ENCODE measurements at places on chromosomes 5 and 9. TPM values are rescaled to one million over a fixed set of nuclear protein-coding genes. Genes with fewer than 3 reads are reported as not detected.

- no peak for DNase-seq
- H3K36me3 ChIP-seq = peaks cover 79% of the 10 kb centered on the region
- H3K4me3 ChIP-seq = no peak overlapping the region
- no peak overlapping the region for H3K27ac ChIP-seq
- H3K4me1 ChIP-seq = no peaks in the 10 kb centered on the region
These were observed 102.7 kb downstream of the OSMR start for GRCh38 chr5:38948501-38948900.

GRCh38 chr5:77636641-77637169 is 1.8 kb downstream of the OTP start:
- H3K4me3 ChIP-seq = no peak overlapping the region
- no peaks in the 10 kb centered on the region for H3K36me3 ChIP-seq
- peaks cover 90% of the 10 kb centered on the region for H3K27me3 ChIP-seq
- H3K27ac ChIP-seq = no peak overlapping the region
- peak; percentile 36 for DNase-seq

GRCh38 chr9:128341435-128341849 is 1.1 kb downstream of the SLC27A4 start:
- H3K4me3 ChIP-seq = peak overlapping the region; percentile 69
- H3K36me3 ChIP-seq = peaks cover 18% of the 10 kb centered on the region
- H3K27me3 ChIP-seq = no peaks in the 10 kb centered on the region
- DNase-seq = peak; percentile 74
- peak overlapping the region; percentile 28 for H3K27ac ChIP-seq

DNA sequence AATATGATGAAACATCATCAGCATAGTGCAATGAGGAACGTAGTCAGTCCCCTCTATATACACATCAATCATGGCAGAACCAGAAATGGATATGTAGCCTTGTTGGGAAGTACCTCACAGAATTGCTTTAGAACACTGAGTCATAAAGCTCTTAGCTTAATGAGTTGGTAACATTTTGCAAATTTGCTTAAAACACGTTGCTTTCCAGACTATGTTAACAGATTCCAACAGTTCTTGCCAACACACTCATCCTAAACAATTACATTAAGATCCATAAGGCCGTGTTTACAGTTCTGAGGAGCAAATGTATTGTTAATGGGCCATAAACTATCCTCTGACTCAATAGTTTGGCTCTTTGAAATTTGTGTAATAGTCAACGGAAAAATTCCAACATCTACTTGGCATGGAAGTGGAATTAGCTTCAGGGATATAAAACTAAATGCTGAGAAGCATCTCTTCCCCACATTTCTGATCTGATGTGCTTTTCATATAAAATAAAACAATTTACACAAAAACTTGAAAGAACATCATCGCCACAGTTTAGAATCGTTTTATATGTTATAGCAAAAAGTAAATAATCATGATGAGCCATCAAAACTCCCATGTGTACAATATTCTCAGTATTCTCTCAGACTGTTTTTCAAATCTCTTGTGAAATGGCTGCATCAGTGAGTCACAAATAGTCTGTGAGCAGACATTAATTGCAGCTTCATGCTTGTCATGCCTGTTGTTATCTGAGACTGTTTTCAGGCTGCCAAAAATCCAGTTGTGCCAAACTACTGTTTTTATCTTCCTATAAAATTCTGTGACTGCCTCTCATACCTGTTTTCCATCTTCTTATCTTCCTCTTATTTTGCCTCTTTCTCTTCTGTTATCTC is 291.9 kb downstream of the COX7C start:
- no peaks in the 10 kb centered on the region for H3K4me1 ChIP-seq
- no peak overlapping the region for H3K27ac ChIP-seq
- no peak for DNase-seq
- H3K36me3 ChIP-seq = no peaks in the 10 kb centered on the region
- H3K4me3 ChIP-seq = no peak overlapping the region

GRCh38 chr9:133572821-133573361 is 36.3 kb downstream of the FAM163B start:
- H3K36me3 ChIP-seq = no peaks in the 10 kb centered on the region
- peaks cover 5% of the 10 kb centered on the region for H3K4me1 ChIP-seq
- H3K4me3 ChIP-seq = no peak overlapping the region
- H3K27ac ChIP-seq = no peak overlapping the region

- H3K4me3 ChIP-seq = no peak overlapping the region
- no peak overlapping the region for H3K27ac ChIP-seq
- H3K4me1 ChIP-seq = no peaks in the 10 kb centered on the region
These were observed 173.3 kb upstream of the GAS1 start for GRCh38 chr9:87120610-87121009.

GRCh38 chr9:134469041-134469875 is 143.0 kb downstream of the RXRA start:
- H3K27me3 ChIP-seq = no peaks in the 10 kb centered on the region
- no peak for DNase-seq
- no peak overlapping the region for H3K27ac ChIP-seq
- H3K4me3 ChIP-seq = no peak overlapping the region
- no peaks in the 10 kb centered on the region for H3K36me3 ChIP-seq

DNA sequence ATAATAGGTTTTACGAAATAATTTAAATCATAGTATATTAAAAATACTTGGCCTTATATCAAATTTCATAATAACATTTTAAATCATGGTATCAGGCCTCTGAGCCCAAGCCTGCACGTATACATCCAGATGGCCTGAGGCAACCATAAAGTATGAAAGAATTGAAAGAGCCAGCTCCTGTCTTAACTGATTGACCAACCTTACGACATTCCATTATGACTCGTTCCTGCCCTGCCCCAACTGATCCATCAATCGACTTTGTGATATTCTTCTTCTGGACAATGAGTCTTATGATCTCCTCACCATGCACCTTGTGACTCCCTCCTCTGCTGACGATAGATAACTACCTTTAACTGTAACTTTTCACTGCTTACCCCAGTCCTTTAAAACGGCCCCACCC is 545.0 kb downstream of the MTRR start:
- no peaks in the 10 kb centered on the region for H3K36me3 ChIP-seq

GRCh38 chr5:67200809-67201562 is 4.4 kb upstream of the CD180 start:
- peaks cover 93% of the 10 kb centered on the region for H3K4me1 ChIP-seq
- H3K27ac ChIP-seq = peak overlapping the region; percentile 25
- DNase-seq = peak; percentile 46
- no peaks in the 10 kb centered on the region for H3K27me3 ChIP-seq
- H3K36me3 ChIP-seq = no peaks in the 10 kb centered on the region

DNA sequence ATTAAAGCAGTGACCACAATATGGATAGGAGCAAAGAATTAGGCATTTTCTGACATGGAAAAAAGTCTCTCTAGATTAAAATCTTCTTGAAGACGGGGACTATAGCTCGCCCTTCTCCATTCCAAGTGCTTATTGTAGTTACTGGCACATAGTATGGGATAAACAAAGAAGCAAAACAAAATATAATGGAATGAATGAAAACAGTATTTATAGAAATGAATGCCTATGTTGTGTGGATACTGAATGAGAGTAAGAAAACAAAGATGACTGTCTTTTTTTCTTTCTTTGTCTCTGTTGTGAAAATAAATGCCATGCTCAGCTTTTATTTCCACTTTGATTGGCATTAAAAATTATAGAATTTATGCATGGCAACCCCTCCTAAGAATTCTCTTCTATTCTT is 1414.3 kb upstream of the ACO1 start:
- no peaks in the 10 kb centered on the region for H3K4me1 ChIP-seq
- H3K27ac ChIP-seq = no peak overlapping the region
- H3K27me3 ChIP-seq = no peaks in the 10 kb centered on the region
- no peak overlapping the region for H3K4me3 ChIP-seq
- H3K36me3 ChIP-seq = no peaks in the 10 kb centered on the region

- DNase-seq = no peak
- H3K27ac ChIP-seq = no peak overlapping the region
- H3K4me3 ChIP-seq = no peak overlapping the region
- no peaks in the 10 kb centered on the region for H3K36me3 ChIP-seq
- H3K4me1 ChIP-seq = peaks cover 4% of the 10 kb centered on the region
- no peaks in the 10 kb centered on the region for H3K27me3 ChIP-seq
These were observed 10.9 kb upstream of the TTLL11 start for GRCh38 chr9:122103985-122104384.

DNA sequence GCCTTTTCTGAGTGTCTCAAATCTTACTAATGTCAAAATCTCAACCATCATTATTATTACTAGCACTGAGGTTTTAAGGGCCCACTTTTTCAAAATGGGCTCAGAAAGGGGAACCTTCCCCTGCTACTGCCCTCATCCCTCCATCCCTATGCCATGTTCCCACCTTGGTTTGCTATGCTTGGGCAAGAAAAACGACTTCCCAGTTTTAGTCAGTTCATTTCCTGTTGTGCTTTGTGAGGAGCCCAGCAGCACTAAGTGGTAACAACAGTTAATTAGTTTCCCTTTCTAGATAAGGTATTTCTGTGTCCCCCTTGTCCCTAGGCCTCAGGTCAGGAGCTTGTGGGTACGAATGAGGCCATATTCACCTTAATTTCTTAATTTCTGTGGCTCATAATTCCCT is 595.2 kb downstream of the RAB3C start:
- peaks cover 5% of the 10 kb centered on the region for H3K4me1 ChIP-seq
- no peak for DNase-seq
- no peaks in the 10 kb centered on the region for H3K27me3 ChIP-seq
- no peak overlapping the region for H3K4me3 ChIP-seq
- no peak overlapping the region for H3K27ac ChIP-seq

GRCh38 chr9:26744191-26744965 is 148.2 kb downstream of the CAAP1 start:
- no peaks in the 10 kb centered on the region for H3K4me1 ChIP-seq
- H3K4me3 ChIP-seq = no peak overlapping the region

GRCh38 chr5:164301708-164302107 is 796.3 kb downstream of the MAT2B start:
- H3K4me3 ChIP-seq = no peak overlapping the region
- no peak for DNase-seq
- no peak overlapping the region for H3K27ac ChIP-seq
- no peaks in the 10 kb centered on the region for H3K36me3 ChIP-seq
- H3K27me3 ChIP-seq = no peaks in the 10 kb centered on the region

DNA sequence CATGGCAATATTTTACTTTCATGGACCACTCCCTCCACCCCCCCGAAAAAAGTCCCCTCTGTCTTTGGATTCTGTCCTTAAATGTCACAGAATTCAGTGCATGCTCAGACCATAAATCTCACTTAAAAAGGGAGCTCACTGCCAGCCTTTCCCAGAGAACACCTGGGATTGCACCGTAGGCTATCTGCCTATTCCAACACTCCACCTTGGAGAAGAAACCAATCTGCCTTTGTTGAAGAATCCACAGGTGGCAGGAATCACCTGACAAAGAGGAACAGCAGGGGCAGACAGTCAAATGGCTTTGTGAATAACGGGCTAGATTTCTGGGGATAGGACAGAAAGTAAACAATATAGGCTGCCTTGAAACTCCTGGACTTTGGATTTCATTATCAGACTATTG is 306.7 kb upstream of the BRINP1 start:
- H3K27ac ChIP-seq = no peak overlapping the region
- H3K27me3 ChIP-seq = no peaks in the 10 kb centered on the region

GRCh38 chr9:131873335-131873734 is 133.5 kb upstream of the RAPGEF1 start:
- no peak overlapping the region for H3K4me3 ChIP-seq
- H3K27ac ChIP-seq = no peak overlapping the region
- H3K36me3 ChIP-seq = no peaks in the 10 kb centered on the region
- H3K4me1 ChIP-seq = no peaks in the 10 kb centered on the region
- H3K27me3 ChIP-seq = no peaks in the 10 kb centered on the region
- DNase-seq = no peak

DNA sequence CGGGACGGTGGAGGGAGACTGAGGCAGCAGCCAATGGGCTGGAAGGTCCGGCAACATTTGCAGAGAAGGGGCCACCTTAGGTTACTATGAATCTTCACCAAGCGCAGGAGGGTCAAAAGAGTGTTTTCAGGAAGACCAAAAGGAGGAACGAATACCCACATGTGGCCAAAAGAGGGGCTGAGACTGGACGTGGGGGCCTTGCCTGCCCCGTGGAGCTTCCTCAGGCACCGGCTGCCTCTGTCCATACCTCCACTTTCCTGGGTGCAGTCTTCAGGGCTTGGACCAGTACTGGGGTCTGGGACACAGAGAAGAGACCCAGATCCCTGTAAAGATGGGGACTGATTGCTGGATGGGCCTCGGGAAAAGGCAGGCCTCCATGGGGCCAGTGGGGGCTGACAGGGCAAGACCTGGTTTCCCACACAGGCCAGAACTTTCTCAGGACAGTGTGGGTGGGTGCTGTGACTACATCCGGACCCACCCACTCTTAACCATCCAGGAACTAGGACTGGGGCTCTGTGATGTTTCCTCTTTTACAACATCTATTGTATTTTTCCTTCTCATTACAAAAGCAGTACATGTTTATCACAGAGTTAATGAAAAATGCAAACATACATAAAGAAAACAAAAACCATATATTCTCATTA is 294.7 kb downstream of the ZSWIM6 start:
- H3K36me3 ChIP-seq = no peaks in the 10 kb centered on the region
- DNase-seq = peak; percentile 22
- no peak overlapping the region for H3K4me3 ChIP-seq
- no peak overlapping the region for H3K27ac ChIP-seq

DNA sequence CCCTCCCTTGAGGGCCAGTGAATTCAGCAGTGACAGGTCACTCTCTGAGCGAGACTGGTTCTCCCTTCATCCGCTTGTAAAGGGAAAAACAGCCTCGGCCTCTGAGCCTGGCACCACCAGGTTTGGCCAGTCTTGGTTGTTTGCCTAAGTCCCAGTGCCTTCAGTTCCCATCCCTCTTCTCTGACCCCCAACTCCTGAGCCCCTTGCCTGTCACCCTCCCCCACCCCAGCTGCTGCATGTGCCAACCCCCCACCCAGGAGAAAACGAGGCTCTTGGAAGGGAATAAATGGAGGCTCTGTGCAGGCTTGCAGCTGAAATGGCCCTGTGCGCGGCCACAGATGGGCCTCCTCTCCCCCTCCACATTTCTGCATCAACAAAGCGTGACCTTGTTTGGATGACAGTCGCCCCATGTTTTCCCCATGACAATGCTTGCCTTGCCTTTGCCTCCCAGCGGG is 3.1 kb downstream of the URM1 start:
- DNase-seq = no peak
- no peak overlapping the region for H3K27ac ChIP-seq
- H3K4me3 ChIP-seq = no peak overlapping the region
- H3K36me3 ChIP-seq = peaks cover 30% of the 10 kb centered on the region

- no peaks in the 10 kb centered on the region for H3K27me3 ChIP-seq
- no peak overlapping the region for H3K4me3 ChIP-seq
- H3K36me3 ChIP-seq = no peaks in the 10 kb centered on the region
- DNase-seq = no peak
- no peak overlapping the region for H3K27ac ChIP-seq
These were observed 54.4 kb downstream of the MLANA start for GRCh38 chr9:5945112-5945511.

- no peaks in the 10 kb centered on the region for H3K36me3 ChIP-seq
- no peak for DNase-seq
- peaks cover 42% of the 10 kb centered on the region for H3K27me3 ChIP-seq
- peaks cover 39% of the 10 kb centered on the region for H3K4me1 ChIP-seq
- no peak overlapping the region for H3K4me3 ChIP-seq
These were observed 21.3 kb downstream of the OR2V2 start for GRCh38 chr5:181168595-181169118.

Gene MARCOL
- not detected for total RNA-seq

Gene GPR150
- total RNA-seq = 0.27 TPM

Gene SLC46A2
- total RNA-seq = not detected

Gene PCDHA6
- total RNA-seq = not detected

Gene ABCA2
- 29.1 TPM for total RNA-seq

Gene IL3
- not detected for total RNA-seq

Gene FBXL7
- not detected for total RNA-seq

Gene WNT8A
- not detected for total RNA-seq

Gene GADD45G
- total RNA-seq = 5.9 TPM

Gene LCN1
- not detected for total RNA-seq

Gene GCNT1
- total RNA-seq = 9.1 TPM

Measured in B cell (primary cell).